ENCODE measurements at places on chromosomes 11 and 22. TPM values are rescaled to one million over a fixed set of nuclear protein-coding genes. Genes with fewer than 3 reads are reported as not detected.

The B3GAT1 gene
- 3.1 TPM for total RNA-seq

The KCNK4 gene
- not detected for total RNA-seq

The DRICH1 gene
- total RNA-seq, result under 0.01 TPM

The BRSK2 gene
- 0.69 TPM for total RNA-seq

The TBX10 gene
- not detected for total RNA-seq

The KCNJ11 gene
- total RNA-seq, result not detected

The SHISAL1 gene
- total RNA-seq, result 0.33 TPM

Data from melanocyte of skin (primary cell).